ENCODE measurements at places on chromosomes 1 and 21.
A peak's percentile ranks its signal among the peaks of the same experiment; 100 is the strongest.

DNA sequence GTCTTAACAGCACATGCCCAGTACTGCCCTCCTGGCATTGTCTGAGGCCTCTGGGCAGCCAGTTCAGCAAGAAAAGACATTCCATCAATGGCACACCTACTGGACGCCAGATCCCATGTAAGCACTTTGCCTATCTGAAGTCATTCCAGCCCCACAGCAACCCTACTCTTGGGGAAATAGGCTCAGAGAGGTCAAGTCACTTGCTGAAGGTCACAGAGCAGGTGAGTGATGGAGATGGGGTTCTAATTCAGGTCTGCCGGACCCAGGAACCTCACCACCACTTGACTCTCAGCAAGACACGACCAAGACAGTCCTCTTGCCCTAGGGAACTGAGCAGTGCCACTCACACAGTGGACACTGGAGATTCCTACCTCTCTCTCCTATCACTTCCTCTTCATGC, 79.4 kb downstream of the PAX7 start:
- DNase-seq: no peak

DNA sequence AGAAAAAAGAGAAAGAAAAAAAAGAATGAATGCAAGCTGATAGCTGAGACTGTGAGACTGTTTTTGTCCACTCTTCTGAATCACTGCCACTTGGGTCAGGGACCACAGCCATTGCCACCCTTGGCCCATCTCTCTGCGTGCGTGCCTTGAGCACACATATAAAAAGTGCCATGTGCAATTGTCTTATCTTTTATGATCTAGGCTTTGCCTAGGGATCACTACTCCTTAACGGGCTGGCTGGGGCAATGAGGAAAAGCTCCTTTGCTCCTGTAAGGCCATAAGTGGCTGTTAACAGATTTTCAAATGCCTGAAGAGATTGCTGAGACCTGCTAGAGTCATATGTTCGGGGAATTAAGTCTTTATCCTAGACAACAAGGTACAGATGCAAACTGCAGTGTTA, 8.2 kb downstream of the SPATA46 start:
- no peak for DNase-seq

- no peak for DNase-seq
These were observed 9.1 kb upstream of the SYTL1 start for GRCh38 chr1:27332536-27333281.

DNA sequence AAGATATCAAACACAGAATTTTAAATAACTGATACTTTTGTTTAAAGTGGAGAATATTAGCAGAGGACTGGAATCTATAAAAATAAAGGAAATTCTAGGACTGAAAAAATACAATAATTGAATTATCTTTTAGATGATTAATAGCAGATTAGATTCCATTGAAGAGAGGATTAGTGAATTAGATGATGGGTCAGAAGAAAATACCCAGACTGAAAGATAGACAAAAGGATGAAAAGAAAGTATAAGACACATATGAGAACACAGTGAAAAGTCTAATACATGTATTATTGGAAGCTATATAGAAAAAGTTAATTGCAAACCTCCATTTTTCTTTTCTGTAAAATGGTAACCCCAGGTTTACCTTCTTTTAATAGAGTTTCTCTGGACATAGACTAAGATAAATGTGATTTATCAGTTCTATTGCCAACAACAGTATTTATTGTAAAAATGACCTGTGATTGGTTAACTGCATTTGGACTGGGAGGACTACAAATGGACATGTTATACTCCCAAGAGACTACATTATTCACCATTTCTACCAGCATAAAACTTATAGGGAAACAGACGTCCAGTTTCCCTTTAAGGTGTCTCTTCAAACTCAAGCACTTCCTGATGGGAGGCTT, 11.0 kb downstream of the PRKAA2 start:
- DNase-seq: no peak

GRCh38 chr1:26049531-26050247, 3.8 kb upstream of the SLC30A2 start:
- DNase-seq: peak; percentile 37

DNA sequence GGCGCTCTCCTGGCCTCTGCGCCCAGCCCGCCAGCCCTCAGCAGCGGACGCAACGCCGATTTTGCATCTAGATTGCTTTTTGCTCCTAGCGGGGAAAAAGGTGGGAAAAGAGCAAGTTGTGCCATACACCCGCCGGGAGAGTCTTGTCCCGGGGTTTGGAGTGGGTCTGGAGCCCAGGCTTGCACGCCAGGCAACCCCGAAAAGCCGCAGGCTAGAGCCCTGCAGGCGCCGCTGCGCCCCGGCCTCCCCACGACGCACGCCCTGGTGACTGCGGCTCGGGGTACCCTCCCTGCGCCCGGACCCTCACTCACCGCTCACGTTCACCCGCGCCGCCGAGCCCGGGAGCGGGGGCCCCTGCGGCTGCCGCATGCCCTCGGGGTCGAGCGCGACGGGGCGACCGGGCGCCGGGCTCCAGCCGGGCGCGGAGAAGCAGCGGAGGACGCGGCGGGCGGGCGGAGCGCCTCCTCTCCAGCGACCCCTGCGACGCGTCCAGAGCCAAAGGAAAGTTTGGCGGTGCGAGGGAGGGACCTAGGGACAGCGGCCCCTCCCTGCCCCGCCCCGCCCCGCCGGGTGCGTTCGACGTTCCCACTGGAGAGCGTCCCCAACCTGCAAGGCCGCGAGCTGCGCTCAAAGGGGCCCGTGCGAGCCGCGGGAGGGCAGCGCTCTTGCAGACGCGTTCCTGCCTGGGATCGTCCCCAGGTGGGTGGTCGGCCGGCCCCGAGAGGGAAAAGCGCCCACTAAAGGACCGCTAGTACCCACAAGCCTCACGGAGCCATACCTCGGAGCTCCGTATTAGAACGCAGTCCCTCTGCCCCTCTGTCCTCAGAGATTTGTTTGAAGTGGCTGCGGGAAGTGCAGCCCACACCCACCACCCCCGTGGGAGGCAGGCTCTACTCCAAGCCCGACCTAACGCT, at the start of gene LPAR3:
Gene LPAR3, minus strand, starts transcription at position 502 of the 914 bp plus-strand sequence. CDS start 27,086 bp downstream, outside the sequence.
- no peak for DNase-seq

GRCh38 chr1:79355090-79355489, 348.6 kb upstream of the ADGRL4 start:
- no peak for DNase-seq

- DNase-seq: no peak
These were observed 1.2 kb upstream of the MROH7 start for GRCh38 chr1:54640361-54640760.

GRCh38 chr1:3049905-3050304, 19.1 kb upstream of the PRDM16 start:
- no peak for DNase-seq

DNA sequence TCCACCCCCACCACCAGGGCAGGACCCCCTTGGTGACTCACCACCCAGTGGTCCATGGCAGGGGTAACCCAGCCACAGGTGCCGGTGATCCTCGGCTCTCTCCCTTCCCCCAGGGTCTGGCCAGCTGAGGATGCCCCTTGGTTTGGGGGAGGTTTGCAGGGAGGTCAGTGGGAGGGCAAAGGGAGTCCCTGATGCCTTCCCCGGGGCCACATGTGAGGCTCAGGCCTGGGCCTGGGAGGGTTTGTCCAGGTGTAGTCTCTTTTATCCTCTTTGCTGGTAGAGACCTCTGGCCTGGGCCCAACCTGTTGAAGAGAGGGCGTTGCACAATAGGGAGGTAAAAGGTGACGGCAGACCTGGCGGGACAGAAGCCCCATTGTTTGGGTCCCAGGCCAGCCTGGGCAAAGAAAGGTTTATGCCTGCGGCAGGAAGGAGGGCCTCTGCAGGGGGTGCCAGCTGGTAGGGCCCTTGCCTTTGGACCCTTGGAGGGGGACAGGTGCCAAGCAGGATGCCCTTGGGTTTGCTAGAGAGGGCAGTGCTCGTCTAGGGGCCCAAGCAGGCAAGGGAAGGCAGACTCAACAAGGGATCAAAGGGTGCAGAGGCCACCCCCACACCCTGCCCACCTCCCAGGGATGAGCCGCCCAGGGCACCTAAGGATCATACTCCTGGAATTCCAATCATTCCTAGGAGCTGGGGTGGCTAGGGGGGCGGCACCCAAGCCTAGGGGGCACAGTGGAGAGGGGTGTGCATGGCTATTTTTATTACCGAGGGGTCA, 760 bp upstream of the TINAGL1 start:
- no peak for DNase-seq

GRCh38 chr21:36591326-36591970, 107.5 kb upstream of the SIM2 start:
- no peak for DNase-seq

DNA sequence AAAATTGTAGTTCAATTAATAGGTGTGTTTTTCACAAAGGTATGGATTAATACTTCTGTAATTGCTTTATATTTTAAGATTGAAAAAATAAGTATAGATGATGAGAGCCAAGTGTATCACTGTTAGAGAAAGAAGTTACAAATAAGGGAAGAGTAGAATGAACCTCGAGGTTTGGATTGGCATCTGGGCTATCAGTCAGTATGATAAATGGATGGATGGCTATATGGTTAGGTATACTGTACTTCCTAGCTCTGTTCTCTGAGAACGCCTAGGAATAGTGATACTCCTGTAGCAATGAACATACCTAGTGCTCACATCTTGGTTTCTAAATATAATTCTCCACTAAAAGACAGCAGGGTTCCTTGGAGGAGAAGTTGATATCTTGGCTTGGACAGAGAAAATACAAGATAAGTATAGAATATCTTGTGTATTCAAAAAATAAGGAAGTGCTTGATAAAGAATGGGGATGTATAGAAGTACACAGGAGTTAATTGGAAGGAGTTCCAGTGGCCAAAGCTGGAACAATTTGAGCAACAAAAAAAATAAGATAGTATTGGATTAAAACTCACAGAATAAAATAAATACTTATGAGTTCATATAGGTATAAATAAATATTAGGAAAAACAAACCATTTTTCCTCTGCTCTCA, 12.4 kb downstream of the IPO9 start:
- DNase-seq: peak; percentile 7

- DNase-seq: no peak
These were observed 4.4 kb upstream of the KAZN start for GRCh38 chr1:14594045-14594444.

GRCh38 chr1:70685300-70686286, 274.5 kb downstream of the CTH start:
- peak; percentile 67 for DNase-seq

DNA sequence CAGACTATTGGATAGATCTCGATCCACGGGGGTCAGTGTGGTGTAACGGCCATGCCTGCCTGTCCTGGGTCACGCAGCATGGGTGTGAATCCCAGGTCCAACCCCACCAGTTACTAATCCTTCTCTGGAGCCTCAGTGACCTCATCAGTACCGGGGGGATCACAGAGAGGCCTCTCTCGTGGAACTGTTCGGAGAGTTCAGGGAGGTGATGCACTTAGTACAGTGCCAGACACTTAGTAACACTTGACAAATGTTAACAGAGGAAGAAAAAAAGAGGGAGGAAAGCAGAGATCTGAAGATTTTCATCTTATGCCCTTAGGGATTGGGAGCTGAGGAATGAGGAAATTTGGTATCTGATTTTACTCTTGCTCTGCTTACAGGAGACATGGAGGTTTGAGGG, 2.9 kb downstream of the ABCA4 start:
- DNase-seq: no peak

DNA sequence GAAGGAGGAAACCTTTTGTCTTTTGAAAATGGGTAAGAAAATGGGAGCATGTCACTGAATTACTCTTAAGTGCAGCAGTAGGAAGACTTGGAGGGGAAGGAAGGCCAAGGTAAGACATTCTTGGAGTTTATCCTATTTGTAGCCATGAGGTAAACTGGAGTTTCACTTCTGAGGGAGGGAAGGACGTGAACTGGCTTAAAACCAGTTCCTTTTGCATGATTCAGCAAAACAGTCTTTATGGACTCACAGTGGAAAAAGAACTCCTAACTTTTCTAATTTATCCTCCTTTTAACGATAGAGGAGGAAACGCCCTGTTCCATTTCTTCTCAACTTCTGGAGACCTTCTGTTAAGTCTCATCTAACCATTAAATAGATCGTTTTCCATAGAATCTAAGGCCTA, 2.5 kb downstream of the PRDX6 start:
- DNase-seq: peak; percentile 1

DNA sequence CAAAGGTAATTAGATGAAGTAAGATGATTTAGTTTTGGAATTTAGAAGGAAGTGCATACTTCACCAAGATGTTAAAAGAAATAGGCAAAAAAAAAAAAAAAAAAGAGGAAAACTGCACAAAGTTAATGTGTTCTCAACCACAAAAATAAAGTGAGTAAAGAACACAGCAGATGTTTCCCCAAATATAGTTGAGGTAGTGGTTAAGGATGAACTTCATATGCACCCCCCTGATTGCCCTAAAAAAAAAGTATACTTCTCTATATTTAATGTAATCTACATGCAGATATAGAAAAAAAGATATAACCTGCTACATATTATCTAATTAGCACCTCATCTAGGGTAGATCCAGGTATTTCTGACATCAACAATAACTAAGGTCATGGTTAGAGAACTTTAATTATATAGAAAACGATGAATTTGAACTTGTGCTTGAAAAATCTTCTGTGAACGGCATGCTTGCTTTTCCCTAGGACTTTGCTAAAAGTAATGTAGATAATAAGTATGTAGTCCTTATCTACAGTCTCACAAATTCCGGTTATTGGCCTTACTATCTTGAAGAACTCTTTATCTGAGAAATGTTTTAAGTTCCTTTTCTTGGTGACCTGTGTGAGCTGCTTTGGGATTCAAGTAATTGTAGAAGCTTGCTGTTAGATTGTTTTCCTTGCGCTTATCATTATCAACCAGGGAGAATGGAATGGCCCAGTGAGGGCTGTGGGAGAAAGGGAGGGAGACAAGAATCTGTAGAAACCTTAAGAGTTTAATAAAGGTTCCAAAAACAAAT, 70.1 kb upstream of the LRRC7 start:
- no peak for DNase-seq

DNA sequence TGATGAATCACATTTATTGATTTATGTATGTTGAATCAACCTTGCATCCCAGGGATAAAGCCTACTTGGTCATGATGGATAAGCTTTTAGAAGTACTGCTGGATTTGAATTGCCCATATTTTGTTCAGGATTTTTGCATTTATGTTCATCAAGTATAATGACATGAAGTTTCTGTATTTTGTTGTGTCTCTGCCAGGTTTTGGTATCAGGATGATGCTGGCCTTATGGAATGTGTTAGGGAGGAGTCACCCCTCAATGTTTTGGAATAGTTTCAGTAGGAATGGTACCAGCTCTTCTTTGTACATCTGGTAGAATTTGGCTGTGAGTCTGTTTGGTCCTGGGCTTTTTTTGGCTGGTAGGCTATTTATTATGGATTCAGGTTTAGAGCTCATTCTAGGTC, 1643.1 kb upstream of the B3GALT2 start:
- DNase-seq: no peak

DNA sequence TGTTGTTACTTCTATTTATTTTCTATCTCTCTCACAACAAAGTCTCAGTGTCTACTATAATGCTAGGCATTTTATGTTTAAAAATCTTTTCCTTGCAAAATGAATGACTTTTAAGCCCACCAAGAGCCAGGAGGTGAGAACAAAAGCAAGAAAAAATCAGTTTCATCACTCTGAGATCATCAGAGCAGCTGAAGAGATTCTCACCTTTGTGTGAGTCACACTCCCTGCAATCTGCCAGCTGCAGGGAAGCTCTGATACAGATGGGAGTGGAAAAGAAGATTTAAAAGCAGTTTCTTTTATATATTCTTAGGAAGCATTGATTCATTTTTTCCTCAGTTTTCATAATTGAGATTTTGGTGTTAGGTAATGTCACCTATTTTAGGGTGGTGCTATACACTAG, 107.6 kb downstream of the LHX9 start:
- DNase-seq: no peak
